ENCODE measurements at places on chromosomes 6 and 20.

DNA sequence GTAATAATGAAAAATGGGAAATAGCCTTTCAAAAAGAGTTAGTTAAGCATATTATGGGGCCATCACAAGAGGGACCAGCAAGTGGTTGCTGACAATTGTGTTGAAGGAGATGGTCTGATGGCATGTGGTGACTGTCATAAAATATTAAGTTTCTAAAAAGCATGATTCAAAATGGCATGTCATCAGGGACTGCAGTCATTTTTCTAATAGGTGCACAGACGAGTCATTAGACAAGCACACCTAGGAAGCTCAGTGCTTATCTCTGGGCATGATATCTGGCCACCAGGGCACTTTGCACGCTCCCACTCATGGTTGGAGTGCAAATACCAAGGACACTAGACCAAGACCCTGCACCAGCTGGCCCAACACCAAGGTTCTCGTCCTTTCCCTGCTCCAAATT is 226.5 kb downstream of the ANKRD60 start:
- DNase-seq = no peak

- no peak for DNase-seq
Measured at GRCh38 chr20:21101932-21102575, 4.1 kb downstream of the LINC00237 start.

- DNase-seq = no peak
Measured at GRCh38 chr20:60224914-60225313, 266.7 kb downstream of the CDH26 start.

DNA sequence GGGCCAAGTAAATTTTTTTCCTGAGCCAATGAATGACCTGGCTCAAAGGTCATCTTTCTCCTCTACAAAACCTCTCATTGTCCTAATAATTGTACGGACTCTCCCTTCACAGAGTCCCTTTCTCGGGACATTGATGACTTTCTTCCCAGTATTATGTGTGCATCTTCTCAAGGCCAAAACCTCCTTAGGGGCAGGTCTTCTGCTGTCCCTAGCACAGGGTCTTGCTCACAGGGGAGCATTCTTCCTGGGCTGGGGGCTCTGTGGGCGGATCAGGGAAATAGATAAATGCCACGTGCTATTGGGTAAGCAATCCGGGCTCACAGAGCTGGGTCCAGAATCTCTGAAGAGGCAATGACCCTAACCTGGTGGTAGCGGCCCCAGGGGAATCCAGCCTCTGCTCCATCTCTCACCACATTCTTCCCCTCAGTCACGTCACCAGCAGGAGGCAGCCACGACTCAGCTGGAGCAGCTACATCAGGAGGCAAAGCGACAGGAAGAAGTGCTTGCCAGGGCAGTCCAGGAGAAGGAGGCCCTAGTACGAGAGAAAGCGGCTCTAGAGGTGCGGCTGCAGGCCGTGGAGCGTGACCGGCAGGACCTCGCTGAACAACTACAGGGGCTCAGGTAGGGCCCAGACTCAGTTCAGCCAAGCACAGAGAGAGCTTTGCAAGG is 23.5 kb downstream of the CEP250 start:
- DNase-seq = no peak

GRCh38 chr20:9129756-9130155 is 60.9 kb downstream of the PLCB4 start:
- peak; percentile 44 for DNase-seq

DNA sequence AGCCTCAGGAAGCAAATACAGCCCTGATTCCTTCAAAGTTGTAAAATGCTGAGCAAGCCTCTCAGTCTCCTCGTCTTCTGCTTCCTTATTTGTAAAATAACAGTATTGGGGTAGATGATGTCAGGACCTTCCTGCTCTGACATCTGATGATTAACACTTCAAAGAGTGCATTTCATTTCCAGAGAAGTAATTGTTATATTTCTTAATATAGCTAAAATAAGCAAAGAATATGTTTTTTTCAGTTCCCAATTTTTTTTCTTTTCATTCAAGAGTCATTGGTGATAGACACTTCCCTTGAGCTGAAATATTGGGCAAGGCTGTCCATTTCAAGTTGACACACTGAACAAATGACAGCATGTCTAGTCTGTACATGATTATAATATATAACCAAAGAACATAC is 53.4 kb downstream of the SLX4IP start:
- DNase-seq = no peak

DNA sequence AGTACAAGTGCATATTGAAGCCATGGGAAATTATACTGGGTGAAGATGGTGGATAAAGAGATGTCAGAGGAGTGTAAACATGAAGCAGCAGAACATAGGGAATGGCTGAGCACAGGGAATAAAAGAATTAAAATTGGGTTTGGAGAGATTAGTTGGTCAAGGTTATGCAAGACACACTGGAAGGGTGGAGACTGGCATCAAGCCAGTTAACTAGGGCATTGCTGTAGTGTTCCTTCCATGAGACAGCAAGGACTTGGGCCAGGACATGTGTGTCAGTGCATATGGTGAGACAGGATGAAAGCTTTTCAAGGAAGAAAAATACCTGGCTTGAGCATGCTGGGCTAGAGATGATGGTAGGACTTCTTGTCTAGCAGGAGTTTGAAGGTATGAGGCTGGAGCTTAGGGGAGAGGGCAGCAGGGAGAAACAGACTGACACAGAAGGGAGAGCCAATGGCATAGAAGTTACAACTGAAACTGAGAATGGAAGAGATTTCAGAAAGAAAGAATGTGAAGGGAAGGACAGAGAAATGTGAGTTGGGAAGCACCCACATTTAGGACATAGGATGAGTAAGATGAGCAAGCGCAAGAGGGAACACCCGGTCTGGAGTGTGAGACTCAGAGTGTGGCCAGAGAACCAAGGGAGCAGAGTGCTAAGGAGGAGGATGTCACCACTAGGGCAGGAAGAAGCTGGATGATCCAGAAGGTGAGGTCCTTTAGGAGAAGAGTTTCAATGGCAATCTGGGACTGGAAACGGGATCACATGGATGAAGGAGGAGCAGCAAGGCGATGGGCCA is 14.5 kb upstream of the TMEM170B start:
- DNase-seq = peak; percentile 10

- no peak for DNase-seq
Measured at GRCh38 chr6:134247231-134247833, 70.6 kb downstream of the SGK1 start.

GRCh38 chr6:65189236-65189881 is 517.7 kb downstream of the EYS start:
- no peak for DNase-seq

GRCh38 chr6:3328796-3329195 is 70.0 kb downstream of the PSMG4 start:
- no peak for DNase-seq

- no peak for DNase-seq
Measured at GRCh38 chr20:9491324-9491723, 23.1 kb upstream of the LAMP5 start.

DNA sequence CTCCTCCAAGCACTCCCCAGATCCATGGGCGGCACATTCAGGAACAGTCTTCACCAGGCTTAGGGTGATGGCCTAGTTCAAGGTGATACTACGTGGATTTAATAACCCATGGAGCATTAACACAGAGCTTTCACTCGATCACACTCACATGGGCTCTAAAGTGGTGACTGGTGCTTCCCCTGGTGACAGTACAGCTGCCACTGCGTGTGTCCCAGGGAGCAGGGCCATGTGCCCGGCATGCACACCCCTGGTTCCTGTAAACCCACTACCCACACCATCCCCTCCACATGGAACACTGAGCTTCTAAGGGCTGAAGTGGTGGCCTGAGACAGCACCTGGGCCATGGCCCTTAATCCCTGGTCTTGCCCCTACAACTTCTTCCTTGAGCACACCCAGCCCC is 27.8 kb upstream of the APMAP start:
- DNase-seq = no peak

DNA sequence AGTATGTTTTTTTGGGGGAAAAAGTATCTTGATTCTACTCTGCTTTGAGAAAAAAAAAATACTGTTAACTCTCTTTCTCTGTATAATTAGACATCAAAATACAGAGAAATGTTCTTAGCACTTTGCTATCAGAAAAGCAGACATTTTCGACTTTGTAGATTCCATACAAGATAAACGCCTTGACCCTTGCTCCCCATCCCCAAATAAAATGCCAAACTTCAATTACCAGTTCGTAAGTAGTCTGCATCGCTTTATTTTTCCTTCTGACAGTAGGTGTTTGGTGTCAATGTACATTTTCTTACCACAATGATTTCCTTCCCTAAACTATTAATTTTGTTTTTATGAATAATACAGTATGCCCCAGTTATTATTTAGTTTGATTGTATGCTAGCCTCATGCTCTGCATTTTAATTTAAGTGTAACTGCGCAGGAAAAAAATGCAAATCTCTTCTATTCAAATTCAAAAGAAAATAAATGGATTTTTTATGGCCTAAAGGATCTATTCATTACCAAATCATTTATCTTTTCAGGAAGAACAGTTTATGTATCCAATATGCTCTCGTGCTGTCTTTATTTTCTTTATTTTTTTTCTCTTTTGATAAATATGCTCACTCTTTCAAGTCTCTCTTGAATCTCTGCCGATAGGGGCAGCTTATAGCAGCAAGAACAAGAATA is 84.8 kb upstream of the ZNF217 start:
- DNase-seq = peak; percentile 24

All from adipocyte (in vitro differentiated cells).